ENCODE measurements at places on chromosomes 1 and 21. TPM values are rescaled to one million over a fixed set of nuclear protein-coding genes. Genes with fewer than 3 reads are reported as not detected.

DNA sequence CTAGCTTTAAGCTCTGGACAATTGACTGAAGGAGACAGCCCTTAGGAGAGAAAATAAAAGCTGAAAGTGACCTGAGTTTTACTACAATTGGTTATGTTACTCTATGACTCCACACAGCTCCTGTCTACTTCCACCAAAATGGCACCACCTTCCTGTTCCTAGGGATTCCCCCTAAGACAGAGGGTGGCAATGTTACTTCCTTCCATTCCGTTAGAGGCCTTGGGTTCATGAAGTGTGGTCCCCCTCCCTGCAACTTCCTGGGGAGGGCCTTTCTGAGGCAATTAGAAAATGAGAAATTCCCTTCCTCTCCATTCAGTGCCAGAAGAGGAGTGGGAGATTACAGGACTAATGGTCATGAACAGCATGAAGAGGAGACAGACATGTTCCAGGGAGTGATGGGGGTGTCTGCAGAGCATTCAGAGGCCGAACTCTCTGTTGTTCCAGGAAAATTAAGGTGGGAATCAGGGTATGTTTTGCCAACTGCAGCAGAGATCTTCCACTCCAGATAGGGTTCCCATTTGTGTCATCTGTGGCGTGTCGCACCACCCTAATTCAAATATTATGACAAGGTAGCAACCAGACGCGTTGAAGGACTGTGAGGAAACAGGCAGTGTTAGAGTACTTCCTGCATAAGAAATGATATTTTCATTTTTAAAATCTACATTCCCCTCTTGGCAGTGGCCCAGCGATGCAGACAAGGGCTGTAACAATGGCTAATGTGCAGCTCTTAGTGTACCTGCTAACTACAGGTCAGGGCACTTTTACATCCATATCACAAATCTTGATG lies 53.1 kb upstream of the TRIM67 start:
- H3K4me1 ChIP-seq: peaks cover 17% of the 10 kb centered on the region
- DNase-seq: no peak
- H3K36me3 ChIP-seq: peaks cover 2% of the 10 kb centered on the region
- no peak overlapping the region for H3K27ac ChIP-seq

DNA sequence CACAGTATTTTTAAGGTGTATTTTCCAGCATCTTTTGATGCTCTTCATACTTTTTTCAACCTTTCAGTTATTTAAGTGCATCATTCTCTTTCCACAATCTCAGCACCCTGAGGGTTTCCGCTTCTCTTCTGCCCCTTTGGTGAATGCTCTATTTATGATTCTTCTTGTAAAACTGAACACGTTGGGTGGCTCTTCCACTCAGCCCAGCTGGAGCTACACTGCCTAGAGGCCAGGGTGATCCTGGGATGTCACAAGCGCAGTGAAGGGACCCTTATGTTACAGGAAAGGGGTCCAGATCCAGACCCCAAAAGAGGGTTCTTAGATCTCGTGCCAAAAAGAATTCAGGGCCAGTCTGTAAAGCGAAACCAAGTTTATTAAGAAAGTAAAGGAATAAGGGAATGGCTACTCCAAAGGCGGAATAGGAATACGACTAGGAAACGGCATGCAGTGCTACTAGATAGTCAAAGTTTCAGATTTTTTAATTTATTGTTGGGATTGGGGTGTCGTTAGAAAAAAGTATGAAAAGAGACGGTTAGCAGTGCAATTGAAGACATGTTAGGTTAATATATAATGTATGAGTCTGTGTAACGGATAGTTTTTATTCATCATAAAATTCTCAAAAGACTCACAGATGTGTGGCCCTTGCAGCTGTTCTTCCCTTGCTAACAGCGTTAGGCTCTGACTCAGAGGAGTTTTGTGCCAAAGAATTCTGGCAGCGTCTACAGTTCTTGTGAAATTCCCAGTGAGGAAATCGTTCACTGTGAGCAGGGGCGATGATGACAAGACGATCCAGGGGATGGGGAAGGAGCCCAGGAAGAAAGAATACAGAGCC lies 14.4 kb upstream of the ERVH48-1 start:
- no peak overlapping the region for H3K4me3 ChIP-seq
- peaks cover 3% of the 10 kb centered on the region for H3K4me1 ChIP-seq
- no peak for DNase-seq
- no peaks in the 10 kb centered on the region for H3K27me3 ChIP-seq
- no peaks in the 10 kb centered on the region for H3K36me3 ChIP-seq

GRCh38 chr1:186307445-186307844 lies 67.6 kb downstream of the TPR start:
- H3K4me1 ChIP-seq: peaks cover 11% of the 10 kb centered on the region
- H3K36me3 ChIP-seq: no peaks in the 10 kb centered on the region
- H3K4me3 ChIP-seq: no peak overlapping the region
- no peak overlapping the region for H3K27ac ChIP-seq
- no peaks in the 10 kb centered on the region for H3K27me3 ChIP-seq
- DNase-seq: no peak

GRCh38 chr21:15517394-15517793 lies 212.4 kb upstream of the USP25 start:
- no peak for DNase-seq
- H3K4me3 ChIP-seq: no peak overlapping the region
- H3K27me3 ChIP-seq: no peaks in the 10 kb centered on the region
- peaks cover 3% of the 10 kb centered on the region for H3K36me3 ChIP-seq

DNA sequence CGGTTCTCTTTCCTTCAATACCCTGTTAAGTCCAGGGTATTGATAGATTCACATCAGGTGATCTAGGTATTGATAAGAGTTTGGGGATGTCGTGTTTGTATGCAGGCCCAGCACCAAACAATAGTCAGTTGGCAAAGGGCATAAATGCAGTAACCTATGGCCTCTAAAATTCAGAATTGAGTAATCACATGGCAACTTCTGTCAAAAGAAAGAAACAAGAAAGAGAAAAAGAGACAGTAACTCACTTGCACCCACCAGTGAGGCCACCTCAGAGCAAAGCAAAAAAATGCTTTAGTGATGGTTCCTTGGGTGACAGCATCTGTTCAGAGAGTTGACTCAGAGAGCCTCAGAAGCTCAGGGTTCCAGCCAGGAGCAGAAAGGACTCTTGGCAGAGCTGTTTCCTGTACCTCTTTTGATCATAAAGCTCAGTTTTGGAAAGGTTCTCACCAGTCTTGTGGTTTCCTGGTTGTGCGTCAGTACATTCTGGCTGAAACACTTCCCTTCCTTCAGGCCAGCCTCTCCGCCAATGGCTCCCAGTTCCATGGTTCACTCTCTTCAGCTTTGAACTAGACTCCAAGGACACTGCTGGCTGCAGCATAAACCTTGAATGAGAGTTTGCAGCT lies 70.1 kb upstream of the GORAB start:
- DNase-seq: no peak
- H3K4me3 ChIP-seq: no peak overlapping the region
- H3K36me3 ChIP-seq: no peaks in the 10 kb centered on the region
- H3K27me3 ChIP-seq: peaks cover 6% of the 10 kb centered on the region

Gene TRPM2
- total RNA-seq: 26.1 TPM

All from T-helper 17 cell (primary cell).